ENCODE measurements at places on chromosomes 7 and 10.

DNA sequence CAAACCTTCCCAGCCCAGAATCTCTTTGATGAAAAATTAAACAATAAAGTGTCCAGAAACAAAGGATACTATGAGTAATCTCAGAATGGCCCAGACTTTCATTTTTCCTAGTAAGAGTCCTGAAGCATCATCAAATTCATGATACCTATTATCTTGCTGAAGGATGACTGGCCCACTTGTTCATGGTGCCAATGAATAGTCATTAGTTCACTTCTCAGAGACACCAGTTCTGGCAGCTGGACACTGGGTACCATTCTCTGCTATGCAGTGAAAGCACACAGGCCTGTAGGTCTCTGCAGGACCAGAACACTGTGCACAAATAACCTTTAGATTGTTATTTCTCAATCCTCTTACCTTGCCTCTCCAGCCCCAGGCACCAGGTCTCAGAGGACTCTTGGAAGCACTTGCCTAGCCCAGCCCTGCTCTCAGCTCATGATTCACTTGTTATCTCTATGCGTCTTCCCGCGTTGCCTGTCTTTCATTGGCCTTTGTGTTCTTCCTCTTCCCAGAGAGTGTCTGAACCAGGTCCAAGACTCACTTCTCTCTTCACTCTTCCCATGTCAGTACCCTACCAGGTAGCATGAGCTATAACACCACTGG lies 98.1 kb upstream of the AGBL3 start:
- DNase-seq = no peak

DNA sequence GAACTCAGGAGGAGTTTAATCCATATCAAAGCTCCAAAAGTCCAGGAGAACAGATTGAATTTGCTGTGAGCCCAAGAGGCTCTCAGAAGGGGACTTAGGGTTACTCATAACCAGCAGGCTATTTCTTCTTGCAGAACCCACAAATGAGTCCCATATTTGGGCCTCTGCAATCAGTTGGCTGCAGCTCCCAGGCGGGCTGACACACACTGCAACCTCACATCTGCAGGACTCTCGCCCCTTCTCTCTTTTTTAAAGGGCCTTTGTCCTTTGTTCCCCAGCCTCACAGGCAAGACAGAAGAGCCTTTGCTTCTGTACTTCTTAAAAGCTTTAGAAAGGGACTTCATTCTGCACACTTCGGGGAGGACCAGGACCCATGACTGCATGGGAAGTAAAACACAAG lies 26.7 kb downstream of the CREB3L2 start:
- DNase-seq = no peak

DNA sequence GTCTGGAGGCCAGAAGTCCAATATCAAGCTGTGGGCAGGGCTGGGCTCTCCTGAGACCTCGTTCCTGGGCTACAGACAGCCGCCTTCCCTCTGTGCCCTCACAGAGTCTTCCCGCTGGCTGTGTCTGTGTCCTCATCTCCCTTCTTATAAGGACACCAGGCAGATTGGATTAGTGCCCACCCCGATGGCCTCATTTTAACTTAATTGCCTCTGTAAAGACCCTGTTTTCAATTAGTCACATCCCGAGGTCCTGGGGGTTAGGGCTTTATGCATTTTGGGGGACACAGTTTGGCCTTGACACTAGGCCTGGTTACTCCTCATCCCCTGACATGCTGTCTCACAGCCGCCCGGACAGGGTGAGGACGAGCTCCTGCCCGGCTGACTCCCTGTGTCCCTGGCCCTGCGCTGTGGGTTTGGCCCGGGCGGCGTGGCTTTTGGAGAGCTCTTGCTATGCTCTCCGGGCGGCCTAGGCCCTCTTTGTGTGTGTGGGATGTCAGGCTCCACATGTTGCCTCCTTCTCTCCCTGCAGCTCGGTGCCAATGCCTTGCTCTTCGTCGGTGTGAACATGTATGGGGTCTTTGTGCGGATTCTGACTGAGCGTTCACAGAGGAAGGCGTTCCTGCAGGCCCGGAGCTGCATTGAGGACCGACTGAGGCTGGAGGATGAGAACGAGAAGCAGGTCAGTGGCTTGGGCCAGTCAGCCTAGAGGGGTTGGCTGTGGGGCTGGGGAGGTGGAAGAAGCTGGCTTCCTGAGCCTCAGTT lies 18.2 kb downstream of the ADCY1 start:
- no peak for DNase-seq

- DNase-seq = peak; percentile 53
Observed at GRCh38 chr10:132448248-132448731, 51.3 kb downstream of the PWWP2B start.

DNA sequence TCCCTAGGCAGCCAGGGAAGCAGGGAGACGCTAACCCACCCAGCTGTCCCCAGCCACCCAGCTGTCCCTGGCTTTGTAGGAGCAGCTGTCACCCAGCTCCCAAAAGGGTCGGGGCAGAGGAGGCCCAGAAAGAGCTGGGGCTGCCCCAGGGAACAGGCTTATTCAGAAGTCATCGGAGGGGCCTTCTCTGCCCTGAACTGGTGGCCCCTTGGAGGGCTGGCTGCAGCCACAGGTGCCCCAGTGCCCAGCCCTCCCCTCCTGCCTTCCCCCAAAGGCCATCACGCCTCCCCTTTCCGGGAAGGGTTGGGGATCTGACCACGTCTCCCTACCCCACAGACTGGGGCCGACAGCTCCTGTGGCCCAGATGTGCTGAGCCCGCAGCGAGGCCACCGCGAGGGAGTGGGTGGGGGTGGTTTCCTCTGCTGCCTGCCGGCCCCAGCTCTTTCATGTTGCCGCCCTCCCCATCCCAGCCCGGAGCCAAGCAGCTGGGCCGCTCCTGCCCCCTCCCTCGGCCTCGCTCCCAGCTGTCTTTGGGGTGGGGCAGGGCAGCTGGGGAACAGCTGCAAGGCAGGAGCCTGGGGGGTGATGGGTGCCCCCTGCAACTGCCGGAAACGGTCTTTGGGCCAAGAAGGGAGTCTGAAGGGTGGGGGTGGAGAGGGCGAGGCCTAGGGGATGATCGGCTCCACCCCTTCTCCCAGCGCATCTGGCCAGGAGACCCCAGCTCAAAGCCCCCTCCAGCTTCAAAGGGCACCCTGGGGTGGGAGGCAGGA lies 16.8 kb downstream of the TRIM8 start:
- peak; percentile 35 for DNase-seq

GRCh38 chr10:9289811-9290210 lies 1235.3 kb downstream of the GATA3 start:
- DNase-seq = no peak

GRCh38 chr7:112386619-112387018 lies 63.6 kb upstream of the IFRD1 start:
- DNase-seq = no peak

- no peak for DNase-seq
Observed at GRCh38 chr10:7243873-7244272, 167.0 kb downstream of the SFMBT2 start.

DNA sequence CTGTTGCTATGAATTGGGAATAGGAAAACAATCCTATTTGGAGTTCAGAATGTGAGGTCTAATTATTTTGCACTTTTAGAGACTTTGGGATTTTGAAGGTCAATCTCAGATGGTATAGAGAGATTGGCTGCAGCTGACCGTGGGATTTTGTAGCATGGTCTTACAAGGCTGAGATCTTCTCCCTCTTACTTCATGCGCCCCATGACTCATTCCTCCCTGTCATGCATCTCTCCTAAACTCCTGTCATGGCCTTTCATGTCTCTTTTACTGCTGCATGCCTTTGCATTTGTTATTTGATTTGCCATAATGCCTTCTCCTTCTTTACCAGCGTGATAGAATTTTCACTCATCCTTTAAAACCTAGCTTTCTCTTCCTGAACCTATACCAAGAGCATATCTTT lies 133.1 kb downstream of the BBS9 start:
- DNase-seq = no peak

GRCh38 chr7:78333530-78334425 lies 535.2 kb downstream of the PHTF2 start:
- no peak for DNase-seq

GRCh38 chr7:18552943-18553604 lies 57.5 kb downstream of the HDAC9 start:
- no peak for DNase-seq
